ENCODE measurements at places on chromosomes 3 and 15. TPM values are rescaled to one million over a fixed set of nuclear protein-coding genes. Genes with fewer than 3 reads are reported as not detected.

Gene COL6A6
- not detected for total RNA-seq

- no peak for ATAC-seq
These were observed 5.3 kb downstream of the SH2D7 start for GRCh38 chr15:78097667-78098066.

DNA sequence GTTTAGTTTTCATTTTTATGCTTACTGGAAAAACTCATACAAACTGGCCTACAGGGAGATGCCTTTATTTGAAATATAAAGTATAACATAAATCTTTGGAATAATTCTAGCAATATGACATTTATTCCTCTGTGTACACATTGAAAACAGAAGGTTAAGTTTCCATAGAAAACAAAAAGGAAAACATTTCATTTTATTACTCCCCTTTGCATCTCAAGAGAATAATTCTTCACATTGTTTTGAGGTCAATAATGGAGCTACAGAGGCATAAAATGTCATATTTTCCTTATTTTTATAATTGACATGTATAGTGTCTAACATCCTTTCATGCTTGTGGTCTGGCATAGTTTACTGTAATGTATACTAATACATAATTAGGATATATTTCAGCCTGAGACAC lies 187.6 kb upstream of the AGTR1 start:
- no peak for ATAC-seq

DNA sequence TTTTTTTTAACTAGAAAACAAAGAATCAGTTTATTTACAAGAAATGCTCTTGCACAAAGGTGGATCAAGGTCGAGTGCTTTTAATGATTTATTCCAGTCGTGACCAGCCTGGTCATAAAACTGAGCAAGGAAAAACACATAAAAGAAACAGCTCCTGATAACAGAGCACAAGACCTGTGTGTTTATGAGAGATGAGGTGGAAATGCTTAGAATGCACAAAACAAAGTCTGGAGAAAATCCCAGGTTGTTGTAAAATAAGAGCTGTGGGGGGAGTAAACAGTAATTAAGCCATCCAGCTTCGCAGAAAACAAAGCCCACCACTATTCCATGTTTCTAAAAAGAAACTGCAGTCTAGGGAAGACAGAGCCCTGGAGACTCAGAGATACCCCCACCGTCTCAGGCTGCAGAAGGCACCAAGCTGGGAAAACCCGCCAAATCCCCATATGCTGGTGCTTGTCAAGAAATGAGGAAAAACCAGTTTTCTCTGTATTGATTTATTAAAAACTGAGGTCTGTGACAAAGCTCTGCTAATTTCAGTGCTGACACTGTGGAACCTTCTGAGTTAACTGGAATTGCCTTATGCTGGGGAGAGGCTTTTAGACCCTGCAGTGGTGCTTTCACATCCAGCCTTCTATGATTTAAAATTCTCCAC lies 139.3 kb downstream of the ADAMTS17 start:
- ATAC-seq, result no peak

- no peak for ATAC-seq
These were observed 16.3 kb upstream of the GATM start for GRCh38 chr15:45394681-45395080.

GRCh38 chr3:129122412-129123011 lies 908 bp upstream of the RAB43 start:
- no peak for ATAC-seq
